Activated T-helper 1 cell treated with Interleukin-2 at 50 U/mL for 16 hours (primary cell): ENCODE measurements at places on chromosomes 7 and 10.

DNA sequence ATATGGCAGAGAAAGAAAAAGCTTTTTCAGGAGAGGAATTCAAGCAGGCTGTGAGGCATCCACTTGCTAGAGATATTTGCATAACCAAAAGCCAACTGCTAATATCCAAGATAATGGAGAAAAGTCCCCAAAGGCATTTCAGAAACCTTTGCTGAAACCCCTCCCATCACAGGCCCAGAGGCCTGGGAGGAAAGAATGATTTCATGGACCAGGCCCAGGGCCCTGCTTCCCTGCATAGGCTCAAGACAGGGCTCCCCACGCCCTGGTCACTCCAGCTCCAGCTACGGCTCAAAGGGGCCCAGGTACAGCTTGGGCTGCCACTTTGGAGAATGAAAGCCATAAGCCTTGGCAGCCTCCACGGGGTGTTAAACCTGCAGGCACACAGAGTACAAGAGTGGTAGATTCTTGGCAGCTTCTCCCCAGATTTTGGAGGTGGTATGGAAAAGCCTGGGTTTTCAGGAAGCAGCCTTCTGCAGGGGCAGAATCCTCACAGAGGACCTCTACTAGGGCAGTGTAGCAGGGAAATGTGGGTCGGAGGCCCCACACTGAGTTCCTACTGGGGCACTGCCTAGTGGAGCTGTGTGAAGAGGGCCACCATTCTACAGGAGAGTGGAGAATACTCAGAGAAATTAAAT is 5.6 kb upstream of the RSU1 start:
- DNase-seq: no peak

DNA sequence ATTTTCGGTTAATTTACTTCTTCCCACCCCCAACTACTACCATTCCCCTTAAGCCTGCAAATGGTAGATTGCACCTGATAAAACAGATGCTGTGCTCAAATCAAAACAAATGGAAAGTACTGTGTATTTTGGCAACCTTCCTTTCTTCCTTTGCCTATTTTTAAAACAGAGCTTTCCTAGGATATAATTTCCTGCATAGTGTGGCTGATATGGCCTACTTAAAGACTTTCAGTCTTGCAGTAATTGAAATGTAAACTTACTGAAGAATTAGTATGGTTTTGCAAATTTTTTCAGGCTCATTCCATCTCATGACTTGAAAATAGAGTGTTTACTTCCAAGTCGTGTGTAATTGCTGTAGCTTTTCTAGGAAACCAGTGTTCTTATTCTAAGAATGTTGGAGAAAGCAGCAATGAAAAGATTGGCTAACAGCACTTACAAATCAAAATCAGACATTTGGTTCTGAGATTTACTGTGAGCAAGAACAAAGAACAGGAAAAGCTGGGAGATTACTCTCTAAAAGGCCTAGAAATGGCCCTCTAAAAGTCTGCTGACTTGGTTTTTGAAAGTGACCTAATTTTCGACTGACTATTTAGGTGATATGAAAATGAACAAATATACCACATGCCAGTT is 52.0 kb downstream of the REEP3 start:
- DNase-seq: no peak

GRCh38 chr10:63236113-63236935 is 103.2 kb downstream of the NRBF2 start:
- no peak for DNase-seq

- DNase-seq: no peak
Observed at GRCh38 chr7:111835066-111835465, 272.8 kb upstream of the IMMP2L start.

GRCh38 chr10:51510231-51510630 is 189.2 kb downstream of the CSTF2T start:
- DNase-seq: no peak

DNA sequence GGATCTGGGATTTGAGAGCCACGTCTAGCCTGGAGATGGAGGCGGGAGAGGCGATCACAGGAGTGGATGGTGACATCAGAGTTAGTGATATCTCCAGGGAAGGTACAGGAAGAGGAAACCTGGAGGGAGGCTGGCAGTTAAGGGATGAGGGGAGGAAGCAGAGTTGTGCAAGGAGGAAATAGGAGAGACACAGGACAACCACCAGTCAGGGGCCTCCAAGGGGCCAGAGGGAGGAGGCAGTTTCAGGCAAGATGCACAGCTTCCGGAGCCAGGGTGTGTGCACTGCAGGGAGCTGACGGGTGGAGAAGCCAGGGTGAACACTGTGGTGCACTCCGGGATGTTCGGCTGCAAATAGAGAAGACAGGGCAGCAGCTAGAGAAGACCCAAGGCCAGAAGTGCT is 141.2 kb downstream of the GLI3 start:
- no peak for DNase-seq

DNA sequence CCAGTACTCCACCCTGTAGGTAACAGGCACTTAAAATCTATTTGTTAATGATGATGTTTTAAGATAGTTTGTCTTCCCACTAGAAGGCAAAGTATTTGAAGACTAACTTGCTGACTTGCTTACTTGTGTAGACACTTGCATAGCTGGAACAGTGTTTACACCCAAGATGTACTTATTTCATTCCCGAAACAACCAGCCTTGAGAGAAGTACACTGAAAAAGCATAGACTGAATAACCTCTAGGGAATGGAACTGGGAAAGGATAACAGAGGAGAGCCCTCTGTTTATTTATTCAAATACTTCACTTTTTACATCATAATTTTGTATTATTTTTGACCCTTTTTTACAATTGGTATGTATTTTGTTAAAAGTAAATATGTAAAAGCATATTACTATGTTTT is 33.1 kb upstream of the TMEM26 start:
- no peak for DNase-seq

DNA sequence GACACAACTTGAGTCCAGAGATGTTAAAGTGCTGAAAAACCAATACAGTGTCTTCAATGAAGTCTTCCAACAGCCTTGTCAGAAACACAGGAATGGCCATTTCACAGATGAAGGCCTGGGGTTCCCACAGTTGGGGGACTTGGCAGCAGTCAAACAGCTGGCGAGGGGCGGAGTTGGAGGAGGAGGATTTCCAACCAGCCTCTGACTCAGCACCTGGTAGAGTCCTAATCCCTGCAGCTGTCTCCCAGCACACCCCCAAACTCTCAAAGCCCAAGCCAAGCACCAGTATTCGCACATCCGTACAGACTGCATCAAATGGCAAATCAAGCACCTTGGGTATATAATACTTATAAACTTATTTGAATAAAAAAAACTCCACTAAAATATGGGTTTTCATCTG is 28.0 kb downstream of the CTBP2 start:
- no peak for DNase-seq

- no peak for DNase-seq
Observed at GRCh38 chr10:120666308-120666707, 184.9 kb upstream of the WDR11 start.

DNA sequence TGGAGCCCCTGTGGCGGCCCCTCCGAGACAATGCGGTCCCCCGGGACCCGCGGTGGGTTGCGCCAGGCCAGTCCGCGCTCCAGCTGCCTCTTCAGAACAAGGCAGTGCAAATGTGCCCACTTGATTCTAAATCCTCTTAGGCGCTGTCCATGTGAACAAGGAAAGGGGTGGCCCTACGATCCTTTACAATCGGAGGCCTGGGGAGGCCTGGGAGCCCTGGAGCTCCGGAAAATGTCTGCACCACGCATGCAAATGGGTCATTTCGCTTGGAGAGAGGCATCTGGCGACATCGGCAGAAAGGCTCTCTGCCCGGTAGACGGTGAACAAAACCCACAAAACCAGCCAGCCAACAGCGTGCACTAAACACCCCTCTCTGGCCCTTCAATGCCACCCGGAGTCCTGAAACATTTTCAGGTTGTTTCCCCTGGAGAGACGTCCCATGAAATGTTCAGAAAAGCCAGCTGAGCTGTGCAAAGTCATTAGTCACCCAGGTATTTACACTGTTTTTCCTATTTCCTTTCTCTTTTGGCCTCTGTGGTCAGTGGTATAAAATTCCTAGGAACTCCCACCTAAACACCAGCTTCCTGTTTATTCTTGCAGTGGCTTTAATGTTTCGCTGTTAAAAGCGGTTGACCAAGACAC is 102.8 kb upstream of the ZNF438 start:
- no peak for DNase-seq

DNA sequence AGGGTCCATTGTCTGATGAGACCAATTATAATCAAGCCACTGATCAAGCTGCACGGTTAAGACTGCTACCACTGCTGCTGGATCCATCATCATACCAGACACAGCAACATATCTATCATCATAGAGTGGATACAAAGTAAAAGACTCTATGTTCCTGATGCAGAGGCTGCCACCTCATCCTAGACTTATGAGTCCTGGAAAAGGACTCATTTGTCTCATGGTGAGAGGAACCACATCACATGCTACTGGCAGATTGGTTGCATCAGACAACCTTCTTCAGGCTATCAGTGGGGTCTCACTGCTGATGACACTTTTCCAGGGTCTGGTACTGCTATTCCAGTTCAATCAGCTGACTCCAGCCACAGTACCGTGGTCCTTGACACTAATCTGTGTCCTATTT is 79.0 kb downstream of the ABI1 start:
- DNase-seq: no peak

DNA sequence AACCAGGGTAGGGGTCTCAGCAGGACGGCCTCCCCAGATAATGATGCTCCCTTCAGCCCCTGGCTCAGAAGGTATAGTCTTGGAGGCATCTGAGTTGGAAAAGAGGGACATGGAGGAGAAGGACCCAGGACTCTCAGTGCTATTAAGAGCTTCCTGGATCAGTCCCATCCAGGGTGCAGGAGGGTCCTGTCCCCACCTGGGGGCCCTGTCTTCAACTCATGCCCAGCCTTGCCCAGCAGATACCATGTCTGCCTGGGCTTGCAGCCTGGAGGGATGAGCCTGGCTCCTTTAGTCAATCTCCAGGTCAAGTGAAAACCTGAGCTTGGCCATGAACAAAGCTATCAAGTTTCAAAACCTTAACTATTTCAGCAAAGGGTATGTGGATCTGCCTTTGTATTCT is 67.6 kb downstream of the PRTFDC1 start:
- DNase-seq: no peak

GRCh38 chr10:12750526-12751201 is 250.8 kb downstream of the CCDC3 start:
- DNase-seq: no peak

DNA sequence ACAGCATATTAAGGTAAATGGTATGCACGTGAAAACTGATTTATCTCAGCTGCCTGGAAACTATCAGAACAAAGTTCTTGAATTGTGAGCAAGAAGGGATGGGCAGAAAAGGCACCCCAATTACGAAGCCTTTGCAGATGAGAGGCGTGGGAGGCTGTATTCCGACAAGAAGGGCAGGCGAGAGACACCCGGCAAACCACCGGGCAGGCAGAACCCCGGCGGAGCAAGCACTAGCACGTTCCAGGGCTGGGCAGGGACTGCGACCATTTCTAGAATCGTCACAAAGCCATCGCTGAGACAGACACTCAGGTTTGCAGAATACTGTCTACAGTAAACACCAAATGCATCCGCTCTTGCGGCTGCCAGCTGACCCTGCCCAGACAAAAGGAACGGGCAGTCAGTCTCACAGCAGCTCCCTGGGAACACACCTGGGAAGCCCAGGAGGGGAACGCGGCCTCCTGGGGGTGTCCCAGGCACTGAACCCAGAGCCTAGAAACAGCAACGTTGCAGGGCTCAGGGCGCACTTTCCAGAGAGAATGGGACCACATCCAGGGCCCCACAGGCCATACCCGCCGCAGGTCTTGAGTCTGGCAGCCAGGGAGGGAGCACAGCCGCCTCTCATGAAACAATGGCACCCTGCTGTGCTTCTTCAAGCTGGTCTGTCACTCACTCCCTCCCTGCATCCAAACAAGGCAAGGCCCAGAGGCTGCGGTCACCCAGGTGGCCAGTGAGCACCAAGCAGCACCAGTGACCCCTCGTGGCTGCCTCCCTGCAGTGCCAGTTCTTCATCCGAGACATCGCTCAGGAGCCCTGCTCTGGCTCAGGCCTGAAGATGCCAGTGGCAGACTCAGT is 261.9 kb downstream of the PTPRN2 start:
- DNase-seq: no peak

DNA sequence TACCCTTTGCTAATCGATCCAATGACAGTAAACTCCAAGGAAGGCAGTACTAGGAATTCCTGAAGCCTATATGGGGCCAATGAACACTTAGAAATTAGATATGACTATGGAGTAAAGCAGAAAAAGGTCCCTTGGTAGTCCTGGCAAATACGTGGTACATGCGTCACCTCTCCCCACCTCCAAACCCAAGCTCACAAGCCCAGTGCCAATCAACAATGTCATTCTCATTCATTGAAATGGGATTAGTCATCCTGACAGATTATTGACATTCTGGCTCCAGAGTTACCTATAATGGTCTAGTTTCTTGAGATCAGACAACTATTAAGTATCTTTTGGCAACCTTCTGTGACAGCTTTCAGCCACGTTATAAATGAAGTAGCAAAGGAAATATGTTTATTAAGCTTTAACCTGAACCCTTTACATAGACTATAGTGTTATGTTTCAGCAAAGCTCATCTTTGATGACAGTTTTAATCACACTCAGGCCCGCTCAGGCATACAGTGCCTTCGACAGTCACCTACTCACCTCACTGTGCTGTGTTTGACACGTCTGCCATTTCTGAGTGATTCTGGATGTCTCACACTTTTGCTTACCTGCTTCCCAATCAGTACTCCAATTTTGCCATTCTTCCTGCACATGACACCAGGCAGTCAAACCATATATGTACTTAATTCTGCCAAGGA is 69.6 kb upstream of the ADO start:
- no peak for DNase-seq

DNA sequence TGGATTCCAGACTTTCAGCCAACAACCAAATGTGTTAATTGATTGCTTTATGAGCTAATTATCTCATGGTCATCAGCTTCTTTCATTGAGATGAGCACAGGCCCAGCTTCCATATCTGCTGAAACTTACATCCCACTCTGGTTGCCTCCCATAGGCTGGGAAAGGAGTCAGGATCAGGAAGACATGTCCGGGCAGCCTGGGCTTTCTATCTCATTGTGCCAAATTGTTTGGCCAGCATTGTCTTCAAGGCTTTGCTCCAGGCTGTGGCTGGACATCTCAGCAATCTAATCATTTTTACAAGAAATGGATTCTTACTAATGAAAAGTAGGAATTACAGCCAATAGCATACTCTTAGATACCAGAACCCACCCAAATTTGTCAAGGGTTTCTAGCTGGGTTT is 295.2 kb downstream of the CXCL12 start:
- DNase-seq: no peak

- DNase-seq: no peak
Observed at GRCh38 chr7:22346383-22347107, 10.4 kb downstream of the RAPGEF5 start.

DNA sequence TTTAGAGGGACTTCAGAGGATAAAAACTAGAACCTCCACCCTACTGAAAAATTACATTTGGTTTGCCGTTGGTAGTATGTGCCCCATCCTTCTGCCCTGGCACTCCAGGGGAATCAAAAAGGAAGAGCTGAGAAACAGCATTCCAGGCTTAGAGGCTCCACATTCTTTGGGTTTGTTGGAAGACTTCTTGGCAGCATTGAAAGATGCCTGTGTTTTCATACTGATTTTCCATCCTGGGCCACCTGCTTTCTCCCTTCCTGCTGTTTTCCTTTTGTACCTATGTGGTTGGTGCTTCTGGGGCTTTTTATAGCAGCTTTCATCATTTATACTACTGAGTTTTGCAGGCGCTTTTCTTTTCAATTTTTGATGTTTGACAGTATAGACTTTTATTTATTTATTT is 61.7 kb downstream of the AUTS2 start:
- no peak for DNase-seq
